ENCODE measurements at places on chromosomes 11 and 22.

GRCh38 chr11:44205352-44205751 is 104.6 kb downstream of the ALX4 start:
- no peak overlapping the region for H3K27ac ChIP-seq
- no peaks in the 10 kb centered on the region for H3K4me1 ChIP-seq
- DNase-seq, result no peak
- H3K36me3 ChIP-seq, result peaks cover 27% of the 10 kb centered on the region
- H3K27me3 ChIP-seq, result no peaks in the 10 kb centered on the region
- H3K4me3 ChIP-seq, result no peak overlapping the region

GRCh38 chr11:15379483-15379882 is 264.8 kb downstream of the INSC start:
- no peaks in the 10 kb centered on the region for H3K4me1 ChIP-seq
- DNase-seq, result no peak
- no peaks in the 10 kb centered on the region for H3K27me3 ChIP-seq
- H3K36me3 ChIP-seq, result no peaks in the 10 kb centered on the region

DNA sequence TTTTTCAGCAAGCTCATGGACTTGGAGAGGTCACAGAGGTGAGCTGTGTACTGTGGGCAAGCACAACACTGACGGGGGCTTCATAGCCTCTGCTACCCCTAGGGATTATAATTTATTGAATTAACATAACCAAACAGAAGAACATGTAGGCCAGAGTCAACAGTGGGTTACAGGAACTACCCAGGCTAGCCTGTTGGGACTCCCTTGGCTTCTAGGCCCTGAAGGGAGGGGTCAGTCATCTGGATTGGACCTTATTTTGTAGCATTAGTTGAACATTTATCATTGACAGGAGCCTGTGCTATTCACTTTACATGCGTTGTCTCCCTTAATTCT is 56.9 kb downstream of the KREMEN1 start:
- H3K4me3 ChIP-seq, result no peak overlapping the region
- no peaks in the 10 kb centered on the region for H3K27me3 ChIP-seq
- H3K36me3 ChIP-seq, result peaks cover 68% of the 10 kb centered on the region
- no peak overlapping the region for H3K27ac ChIP-seq
- no peak for DNase-seq
- no peaks in the 10 kb centered on the region for H3K4me1 ChIP-seq

DNA sequence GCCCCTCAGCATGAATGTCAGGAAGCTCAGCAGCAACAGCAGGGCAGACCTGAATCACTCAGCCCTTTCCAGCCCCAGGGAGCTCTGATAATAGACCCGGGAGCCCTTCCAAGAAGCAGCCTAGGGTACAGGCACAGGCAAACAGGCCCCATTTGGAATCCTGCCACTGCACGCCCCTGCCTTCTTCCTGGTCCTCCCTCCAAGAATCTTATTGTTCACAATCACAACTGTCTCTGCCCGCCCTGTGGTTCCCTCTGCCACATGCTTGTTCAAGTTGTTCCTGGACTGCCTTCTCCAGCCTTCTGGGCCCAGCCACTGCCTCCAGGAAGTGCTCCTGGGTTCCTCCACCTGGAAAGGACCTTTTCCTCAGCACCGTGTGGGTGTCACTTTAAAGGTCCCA is 54.6 kb downstream of the LRRC32 start:
- no peak overlapping the region for H3K27ac ChIP-seq
- H3K27me3 ChIP-seq, result no peaks in the 10 kb centered on the region
- no peaks in the 10 kb centered on the region for H3K4me1 ChIP-seq
- no peaks in the 10 kb centered on the region for H3K36me3 ChIP-seq
- no peak overlapping the region for H3K4me3 ChIP-seq

DNA sequence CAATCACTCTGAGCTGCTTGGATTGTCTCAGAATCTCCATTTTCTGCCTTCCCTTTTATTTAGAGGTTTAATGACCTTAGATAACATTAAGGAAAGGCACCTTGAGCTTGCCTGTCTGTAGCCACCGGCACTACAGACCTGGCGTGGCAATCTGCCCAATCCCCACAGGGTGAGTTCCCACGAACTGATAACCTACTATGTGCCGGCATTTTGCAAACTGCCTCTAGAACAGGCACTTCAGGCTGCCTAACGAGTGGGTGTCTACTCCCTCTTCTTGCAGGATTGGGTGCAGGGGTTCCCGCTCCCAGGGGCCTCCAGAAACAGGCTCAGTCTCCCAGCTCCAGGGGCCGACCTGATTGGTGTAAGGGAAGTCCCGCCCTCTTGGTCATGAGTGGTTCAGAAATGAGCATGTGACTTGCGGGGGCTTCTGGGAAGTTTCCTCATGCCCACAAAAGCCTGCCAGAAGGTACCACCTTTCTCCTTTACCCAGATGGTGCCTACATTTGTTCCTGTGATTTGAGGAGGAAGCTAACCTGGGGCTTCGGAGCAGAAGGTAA is 120.0 kb upstream of the LDLRAD3 start:
- no peaks in the 10 kb centered on the region for H3K36me3 ChIP-seq
- no peak overlapping the region for H3K4me3 ChIP-seq

DNA sequence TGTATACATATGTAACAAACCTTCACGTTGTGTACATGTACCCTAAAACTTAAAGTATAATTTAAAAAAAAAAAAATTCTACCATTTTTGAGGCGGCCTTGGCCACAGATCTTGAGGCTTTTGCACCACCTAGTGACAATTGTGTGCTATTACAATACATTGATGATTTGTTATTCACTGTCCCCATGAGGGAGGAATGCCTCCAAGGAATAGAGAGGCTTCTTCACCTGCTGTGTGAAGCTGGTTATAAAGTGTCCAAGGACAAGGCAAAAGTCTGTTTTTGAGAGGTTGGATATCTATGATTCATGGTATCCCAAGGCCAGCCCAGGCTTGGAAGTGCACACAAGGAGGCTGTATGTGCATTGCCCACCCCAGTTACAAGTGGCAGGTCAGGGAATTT is 30.7 kb downstream of the SLC22A25 start:
- no peak overlapping the region for H3K4me3 ChIP-seq
- peaks cover 10% of the 10 kb centered on the region for H3K27me3 ChIP-seq
- no peaks in the 10 kb centered on the region for H3K4me1 ChIP-seq
- H3K27ac ChIP-seq, result no peak overlapping the region
- DNase-seq, result peak; percentile 14

Data from DND-41 (cell line).